ENCODE measurements at places on chromosomes 6 and 20.

DNA sequence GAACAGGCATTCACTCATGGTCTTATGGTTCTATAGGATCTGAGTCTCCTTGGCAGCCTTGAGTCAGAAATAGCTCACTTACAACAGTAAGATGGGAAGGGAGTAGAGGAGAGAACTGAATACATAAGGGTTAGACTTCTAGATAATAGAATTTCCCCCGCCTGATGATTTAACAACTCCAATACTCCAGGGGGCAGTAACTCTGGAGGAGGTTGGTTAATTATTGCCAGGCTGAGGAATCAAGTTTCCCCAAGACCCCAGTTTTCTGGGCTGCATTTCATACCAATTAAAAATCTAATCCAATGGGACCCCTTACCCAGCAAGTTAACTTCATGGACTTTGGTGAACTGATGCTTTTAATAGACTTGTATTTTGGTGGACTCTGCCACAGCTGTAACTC, 94.2 kb upstream of the MOCS1 start:
- DNase-seq: no peak

- no peak for DNase-seq
These were observed 137.1 kb downstream of the ELOVL4 start for GRCh38 chr6:79810185-79810705.

- no peak for DNase-seq
These were observed 522.9 kb upstream of the ARID1B start for GRCh38 chr6:156254240-156254639.

GRCh38 chr6:15481390-15482291, 181.2 kb downstream of the DTNBP1 start:
- DNase-seq: no peak

DNA sequence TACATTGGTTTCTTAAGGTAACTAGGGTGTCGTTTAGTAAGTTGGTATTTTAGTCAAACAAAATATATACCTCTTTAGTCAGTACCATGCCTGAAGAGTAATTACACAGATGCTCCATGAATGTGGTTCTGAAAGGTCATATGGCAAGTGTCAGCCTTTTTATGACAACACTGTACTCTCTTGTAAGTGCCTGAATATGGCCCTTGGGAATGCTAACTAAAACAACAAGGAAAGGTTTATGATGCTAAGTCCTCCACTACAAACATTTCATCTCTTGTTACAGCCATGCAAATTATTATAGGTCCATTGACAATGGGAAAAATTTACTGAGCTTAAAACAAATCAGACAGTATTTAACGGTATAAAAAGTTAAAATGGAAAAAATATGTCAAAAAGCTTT, 39.0 kb upstream of the SUPT3H start:
- DNase-seq: no peak

- no peak for DNase-seq
These were observed 21.8 kb downstream of the TGM2 start for GRCh38 chr20:38143238-38143645.

GRCh38 chr6:98640366-98640765, 194.0 kb upstream of the POU3F2 start:
- DNase-seq: no peak

- DNase-seq: no peak
These were observed 425 bp downstream of the FOXA2 start for GRCh38 chr20:22583773-22584521.

DNA sequence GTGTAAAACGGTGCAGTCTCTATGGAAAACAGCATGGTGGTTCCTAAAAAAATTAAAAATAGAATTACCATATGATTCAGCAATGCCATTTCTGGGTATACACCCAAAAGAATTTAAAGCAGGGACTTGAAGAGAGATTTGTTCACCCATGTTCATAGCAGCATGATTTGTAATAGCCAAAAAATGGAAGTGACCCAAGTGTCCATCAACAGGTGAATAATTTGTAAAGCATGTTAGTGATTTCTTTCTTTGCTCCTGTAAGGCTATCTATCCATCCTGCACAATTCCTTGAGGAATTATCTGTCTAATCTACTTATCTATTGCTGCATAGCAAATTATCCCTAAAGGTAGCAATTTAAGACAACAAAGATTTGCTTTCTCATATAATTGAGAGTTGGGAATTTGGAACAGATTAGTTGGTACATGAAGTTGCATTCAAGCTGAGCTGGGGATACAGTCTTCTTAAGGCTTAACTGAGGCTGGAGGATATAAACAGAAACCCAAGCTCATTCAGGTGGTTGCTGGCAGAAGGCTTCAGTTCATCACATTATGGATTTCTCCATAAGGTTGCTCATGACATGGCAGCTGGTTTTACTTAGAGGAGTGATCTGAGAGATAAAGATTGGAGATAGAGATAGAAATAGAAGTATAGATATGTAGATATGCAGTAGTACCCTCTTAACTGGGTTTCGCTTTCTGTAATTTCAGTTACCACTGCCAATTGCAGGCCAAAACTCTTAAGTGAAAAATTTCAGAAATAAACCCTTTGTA, 62.0 kb downstream of the IL22RA2 start:
- no peak for DNase-seq

DNA sequence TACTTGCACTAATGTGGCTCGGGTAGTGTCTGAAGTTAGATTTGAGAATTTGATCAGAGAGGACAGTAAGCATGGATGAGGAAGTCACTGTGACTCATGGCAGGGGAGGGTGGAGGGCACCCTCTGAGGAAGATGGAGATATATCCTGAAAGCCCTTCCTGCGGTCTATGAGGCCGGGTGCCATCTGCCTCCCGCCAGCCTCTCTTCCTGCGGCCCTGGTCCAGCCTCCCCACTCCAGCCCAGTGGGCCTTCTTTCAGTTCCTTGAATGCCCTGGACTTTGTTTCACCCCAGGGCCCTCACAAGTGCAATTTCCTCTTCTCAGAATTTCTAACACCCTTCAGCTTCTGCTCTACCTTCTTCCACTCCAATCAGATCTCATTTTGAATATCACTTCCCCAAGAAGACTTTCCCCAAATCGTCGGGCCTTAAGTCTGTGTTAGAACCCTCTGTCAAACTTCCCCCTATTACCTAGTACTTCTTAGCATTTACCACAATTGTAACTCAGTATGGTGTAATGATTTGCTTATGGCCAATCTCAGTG, 20.2 kb upstream of the TNFAIP3 start:
- no peak for DNase-seq

DNA sequence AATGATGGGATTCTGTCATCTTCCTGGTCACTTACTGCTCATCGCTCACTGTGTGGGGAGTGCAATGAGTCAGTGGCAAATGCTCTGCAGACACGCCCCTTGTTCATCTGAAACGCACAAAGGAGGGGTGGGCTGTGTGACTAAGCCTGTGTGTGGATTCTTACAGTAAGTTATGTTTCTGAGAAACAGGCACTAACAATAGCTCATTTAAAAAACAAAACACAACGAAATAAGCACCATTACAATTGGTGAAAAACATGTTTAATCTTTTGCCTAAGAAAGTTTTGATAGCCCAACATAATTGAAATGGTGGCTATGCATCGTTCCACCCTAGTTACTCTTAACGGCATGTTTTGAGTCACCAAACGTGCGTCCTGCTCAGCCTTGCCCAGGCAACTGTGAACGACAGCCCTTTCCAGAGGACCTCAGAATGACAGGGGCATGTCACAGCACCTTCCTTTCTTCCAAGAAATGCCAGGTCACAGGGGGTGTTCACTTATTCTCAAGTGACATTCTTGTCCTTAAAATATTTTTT, 118.4 kb upstream of the SGK1 start:
- peak; percentile 5 for DNase-seq

DNA sequence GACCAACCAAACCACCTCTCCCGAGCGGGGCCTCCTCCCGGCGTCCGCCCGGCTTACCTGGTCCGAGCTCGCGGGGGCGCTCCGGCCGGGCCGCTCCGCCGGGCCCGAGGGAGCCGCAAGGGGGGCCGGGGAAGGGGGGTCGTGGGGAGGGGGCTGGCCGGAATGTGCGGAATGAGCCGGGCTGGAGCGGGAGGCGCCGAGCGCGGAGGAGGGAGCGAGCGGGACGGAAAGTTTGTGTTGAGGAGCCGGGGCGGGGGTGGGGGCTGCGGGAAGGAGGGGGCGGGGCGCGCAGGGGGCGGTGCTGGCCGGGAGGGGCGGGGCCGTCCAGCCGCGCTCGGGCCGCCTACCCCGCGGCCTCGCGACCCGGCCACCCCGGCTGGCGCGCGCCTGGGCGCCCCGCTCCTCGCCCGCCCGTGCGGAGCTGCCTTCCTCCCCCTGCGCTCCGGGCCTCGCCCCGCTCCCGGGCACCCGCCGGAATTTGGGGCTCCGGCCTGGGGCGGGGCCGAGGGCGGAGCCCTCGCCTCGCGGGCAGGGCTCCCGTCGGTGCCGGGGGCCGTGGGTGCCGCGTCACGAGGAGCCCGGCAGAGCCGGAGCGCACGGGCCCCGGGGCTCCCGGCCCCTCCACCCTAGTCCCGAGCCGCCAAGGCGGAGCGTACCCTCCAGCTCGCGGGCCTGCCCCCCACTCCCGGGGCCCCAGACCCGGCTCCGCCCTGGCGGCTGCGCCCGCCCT, at the start of gene TEAD3:
TSS of gene TEAD3 (minus strand) at position 239 of the 730 bp plus-strand sequence.
- DNase-seq: peak; percentile 23

GRCh38 chr20:24507182-24507853, 37.9 kb downstream of the SYNDIG1 start:
- no peak for DNase-seq

DNA sequence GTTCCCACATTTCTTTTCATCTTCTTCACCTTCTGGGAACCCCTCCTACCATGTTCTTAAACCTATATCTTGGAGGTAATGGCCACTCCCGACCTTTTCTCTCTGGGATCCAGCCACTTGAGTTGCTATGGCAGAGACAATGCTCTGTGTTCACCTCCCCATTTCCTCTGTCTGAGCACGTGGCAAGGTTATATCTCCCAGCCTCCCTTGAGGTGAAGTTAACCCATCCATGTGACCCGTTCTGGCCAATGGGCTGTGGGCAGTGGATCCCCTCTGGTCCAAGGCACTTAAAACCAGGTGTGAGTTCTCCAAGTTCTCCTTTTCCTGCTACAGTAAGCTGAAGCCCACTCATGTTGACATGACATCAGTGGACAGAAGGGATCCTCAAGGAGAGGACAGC, 261.4 kb downstream of the LRFN2 start:
- no peak for DNase-seq

DNA sequence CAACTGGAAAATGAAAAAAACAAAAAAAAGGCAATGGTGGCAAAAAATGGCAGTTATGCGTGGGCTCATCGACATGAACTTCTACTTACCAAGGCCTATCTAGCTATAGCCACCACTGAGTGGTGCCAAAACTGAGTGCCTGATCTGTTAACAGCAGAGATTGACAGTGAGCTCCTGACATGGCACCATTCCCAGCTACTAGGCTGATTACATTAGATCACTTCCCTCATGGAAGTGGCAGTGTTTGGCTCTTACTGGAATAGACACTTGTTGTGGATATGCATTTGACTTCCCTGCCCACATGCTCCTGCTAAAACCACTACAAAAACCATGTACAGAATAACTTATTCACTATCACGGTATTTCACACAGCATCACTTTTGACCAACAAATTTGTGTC, 216.1 kb upstream of the SGK1 start:
- no peak for DNase-seq

GRCh38 chr6:54050750-54051149, 60.5 kb upstream of the MLIP start:
- no peak for DNase-seq

DNA sequence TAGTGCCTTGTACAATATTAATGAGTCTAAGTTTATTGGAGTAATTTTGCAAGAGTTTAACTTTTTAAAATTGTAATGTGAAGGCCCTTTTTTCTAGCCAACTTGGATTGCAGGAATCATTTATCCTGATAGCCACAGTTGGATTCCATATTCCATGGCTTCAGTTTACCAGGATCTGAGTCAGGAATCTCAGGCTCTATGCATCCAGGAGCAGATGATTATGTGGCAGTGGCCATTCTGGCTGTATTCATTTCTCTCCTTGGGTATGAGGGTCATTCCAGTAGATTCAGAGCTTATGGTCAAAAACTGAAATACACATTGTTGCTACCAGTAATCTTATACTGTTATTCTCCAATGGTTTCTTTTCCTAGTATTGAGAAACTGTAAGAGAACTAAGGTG, 2.9 kb downstream of the AIG1 start:
- no peak for DNase-seq

DNA sequence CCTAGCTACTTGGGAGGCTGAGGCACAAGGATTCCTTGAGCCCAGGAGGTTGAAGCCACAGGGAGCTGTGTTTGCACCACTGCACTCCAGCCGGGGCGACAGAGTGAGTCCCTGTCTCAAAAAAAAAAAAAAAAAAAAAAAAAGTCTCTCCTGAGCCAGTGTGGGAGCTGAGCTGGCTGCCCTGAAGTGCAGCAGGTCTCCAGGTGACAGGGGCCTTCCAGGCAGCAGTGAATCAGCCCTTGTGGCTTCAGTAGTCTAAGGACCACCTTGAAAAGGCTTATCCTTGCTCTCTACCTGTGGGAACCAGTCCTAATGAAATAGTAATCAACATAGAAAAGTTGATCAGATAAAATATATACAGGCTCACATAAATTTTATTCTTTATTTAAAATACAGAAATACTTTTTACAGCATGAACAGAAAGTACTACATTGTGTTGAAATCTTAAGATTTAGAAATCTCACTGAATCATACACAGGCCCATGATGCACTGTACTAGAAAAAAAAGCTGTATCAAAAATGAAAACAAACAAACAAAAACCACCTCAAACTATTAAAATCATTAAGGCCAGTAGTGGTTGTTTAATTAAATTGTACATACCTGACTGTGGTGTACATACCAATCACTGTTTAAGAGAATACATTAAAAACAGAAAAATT, 128.9 kb downstream of the SCML4 start:
- no peak for DNase-seq

DNA sequence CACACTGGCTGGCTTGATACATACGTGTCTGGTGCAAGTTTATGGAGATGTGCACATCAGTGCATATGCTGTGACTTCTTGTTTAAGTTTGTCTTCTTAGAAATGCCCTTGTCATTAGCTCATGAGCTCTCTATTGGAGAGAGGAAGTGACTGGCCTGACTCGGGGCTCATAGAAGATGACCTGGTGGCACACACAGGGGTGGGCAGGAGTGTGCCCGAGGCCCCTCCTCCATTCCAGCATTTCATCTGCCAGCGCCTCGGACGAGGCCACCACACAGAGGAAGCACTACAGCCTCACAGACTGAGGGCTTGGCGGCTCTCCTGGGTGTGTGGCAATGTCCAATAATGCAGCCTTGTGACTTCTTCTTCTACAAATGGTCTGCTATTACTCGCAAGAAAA, 109.7 kb downstream of the FAM120B start:
- no peak for DNase-seq

- peak; percentile 26 for DNase-seq
These were observed 108.0 kb upstream of the MOCS1 start for GRCh38 chr6:40042232-40042631.

GRCh38 chr6:148885136-148885865, 138.5 kb downstream of the UST start:
- peak; percentile 31 for DNase-seq

DNA sequence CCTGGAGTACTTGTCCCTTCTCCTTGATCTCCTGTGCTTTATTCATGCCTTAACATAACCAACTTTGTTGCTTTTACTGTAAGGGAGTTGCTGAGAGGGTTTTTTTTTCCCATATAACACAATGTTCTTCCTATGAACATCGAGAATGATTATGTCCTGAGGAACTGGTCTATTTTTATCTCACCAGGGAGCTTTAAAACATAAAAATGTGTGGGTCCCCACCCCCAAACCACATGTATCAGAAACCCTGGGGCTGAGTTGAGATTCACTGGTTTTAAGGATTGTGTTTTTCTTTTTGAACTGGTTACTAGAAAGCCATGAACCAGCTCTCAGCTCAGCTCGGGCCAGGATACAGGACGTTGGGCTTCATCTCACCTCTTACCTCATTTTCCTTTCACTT, 118.5 kb upstream of the JAG1 start:
- DNase-seq: no peak

Data from hematopoietic multipotent progenitor cell (in vitro differentiated cells).